ENCODE measurements at places on chromosomes 1 and 21.

DNA sequence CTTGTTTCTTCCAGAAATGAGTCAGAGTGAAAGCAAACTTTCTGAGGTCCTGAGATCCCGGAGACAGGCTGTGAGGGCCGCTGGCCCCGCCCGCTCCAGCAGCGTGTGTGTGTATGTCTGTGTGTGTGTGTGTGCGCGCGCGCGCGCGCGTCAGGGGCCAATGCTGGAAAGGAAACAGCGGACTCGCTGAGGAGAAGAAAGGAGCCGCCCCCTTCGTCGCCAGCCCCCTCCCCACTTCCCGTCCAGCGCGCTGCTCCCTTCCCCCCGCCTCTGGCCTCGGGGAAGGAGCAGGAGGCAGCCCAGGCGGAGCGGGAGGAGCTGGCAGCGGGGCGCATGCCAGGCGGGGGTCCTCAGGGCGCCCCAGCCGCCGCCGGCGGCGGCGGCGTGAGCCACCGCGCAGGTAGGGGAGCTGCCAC is at the start of gene DISC1:
Gene DISC1, plus strand, starts transcription at position 256 of the 416 bp plus-strand sequence. Its CDS starts 78 bp downstream, at position 334.
- peak; percentile 43 for DNase-seq

DNA sequence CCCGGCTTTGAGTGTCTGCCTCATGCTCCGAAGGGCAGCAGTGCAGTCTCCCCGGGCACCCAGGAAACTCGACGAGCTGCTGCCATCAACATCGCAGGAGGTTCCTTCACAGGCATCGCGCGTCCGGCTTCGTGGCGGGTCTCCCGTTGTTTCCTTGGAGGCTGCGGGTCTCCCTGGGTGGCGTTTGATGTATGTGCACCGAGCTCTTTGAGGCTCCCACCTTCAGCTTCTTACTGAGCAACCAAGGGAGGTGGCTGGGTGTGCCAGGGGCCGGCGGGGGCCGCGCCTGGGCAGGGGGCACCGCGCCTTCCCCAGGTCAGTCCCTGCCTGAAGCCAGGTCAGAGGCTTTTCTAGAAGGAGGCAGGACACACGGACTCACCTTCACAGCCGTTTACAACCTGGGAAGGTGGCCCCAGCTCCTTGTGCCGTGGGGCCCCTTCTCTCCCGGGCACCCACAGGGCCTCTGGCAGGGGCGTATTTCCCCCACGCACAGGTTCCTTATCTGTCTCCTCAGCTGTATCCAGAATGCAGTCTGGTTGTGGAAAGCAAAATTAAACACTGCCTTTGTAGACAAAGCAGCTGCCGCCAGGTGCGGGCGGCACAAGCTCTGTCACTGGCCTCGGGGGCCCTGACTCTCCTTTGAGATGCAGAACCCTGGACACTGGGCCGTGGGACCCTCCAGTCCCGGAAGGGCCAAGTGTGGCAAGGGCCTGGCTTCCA is 21.7 kb upstream of the PEX10 start:
- no peak for DNase-seq

GRCh38 chr1:230798491-230798890 is 51.3 kb downstream of the CAPN9 start:
- DNase-seq, result no peak

DNA sequence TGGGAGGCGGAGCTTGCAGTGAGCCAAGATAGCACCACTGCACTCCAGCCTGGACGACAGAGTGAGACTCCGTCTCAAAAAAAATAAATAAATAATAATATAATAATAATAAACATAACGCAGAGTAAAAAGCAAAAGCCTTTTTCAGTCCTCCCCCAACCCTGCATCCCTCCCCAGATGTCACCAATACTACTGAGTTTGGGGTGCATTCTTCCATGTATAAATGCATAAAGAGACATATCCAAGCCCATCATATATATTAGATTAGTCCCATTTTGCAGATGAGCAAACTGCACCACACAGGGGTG is 930 bp upstream of the ADAMTSL4 start:
- no peak for DNase-seq

GRCh38 chr1:153339802-153340201 is 8.8 kb downstream of the PGLYRP4 start:
- no peak for DNase-seq

DNA sequence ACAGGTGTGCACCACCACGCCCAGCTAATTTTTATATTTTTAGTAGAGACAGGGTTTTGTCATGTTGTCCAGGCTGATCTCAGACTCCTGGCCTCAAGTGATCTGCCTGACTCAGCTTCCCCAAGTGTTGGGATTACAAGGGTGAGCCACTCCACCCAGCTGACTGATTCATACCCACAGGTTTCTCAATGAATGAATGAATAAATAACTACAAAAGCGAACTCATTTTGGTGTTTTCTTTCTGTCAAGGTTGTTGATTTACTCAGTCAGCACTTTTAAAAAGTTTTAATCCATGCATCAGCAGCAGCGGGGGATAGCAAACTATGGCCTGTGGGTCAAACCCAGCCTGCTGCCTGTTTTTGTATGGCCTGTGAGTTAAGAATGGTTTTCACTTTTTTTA is 217.5 kb downstream of the FAF1 start:
- no peak for DNase-seq

- no peak for DNase-seq
Observed at GRCh38 chr1:248793592-248793991, 32.1 kb downstream of the SH3BP5L start.

DNA sequence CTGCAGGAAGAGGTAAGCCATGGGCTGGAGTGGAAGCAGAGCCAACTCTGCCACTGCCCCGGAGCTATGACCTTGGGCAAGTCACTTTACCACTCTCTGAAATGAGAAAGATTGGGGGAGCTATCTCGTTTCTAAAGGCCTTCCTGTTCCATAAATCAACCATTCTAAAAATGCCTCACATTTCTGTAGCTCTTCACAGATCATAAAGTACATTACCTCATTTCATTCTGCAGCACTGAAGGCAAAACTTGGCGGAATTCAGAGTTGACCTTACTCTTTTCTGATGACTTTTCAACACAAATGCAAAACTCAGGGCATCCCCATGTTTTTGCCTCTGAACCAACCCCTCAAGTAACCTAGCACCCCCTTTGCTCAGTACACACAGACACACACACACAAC is 404.0 kb upstream of the NFIA start:
- no peak for DNase-seq

- DNase-seq, result no peak
Observed at GRCh38 chr1:68230901-68231626, 1.3 kb downstream of the WLS start.

DNA sequence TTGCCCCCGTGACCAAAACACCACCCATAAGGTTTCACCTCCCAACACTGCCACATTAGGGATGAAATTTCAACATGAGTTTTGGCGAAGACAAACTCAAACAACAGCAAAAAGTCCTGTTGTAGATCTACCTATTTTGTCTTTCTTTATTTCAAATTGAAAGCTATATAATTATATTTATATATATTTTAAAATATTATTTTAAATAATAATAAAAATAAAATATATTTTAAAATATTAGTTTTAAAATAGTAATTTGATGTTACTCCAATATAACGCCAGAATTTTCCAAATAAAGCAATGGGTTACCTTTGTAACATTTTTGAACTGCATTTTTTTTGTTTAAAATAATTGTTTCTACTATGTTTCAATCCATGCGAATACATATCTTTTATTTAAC is 263.5 kb upstream of the USP25 start:
- no peak for DNase-seq

GRCh38 chr1:105260001-105260400 is 1510.3 kb downstream of the AMY1C start:
- DNase-seq, result no peak

- DNase-seq, result no peak
Observed at GRCh38 chr1:44862829-44863401, 19.9 kb upstream of the PTCH2 start.

DNA sequence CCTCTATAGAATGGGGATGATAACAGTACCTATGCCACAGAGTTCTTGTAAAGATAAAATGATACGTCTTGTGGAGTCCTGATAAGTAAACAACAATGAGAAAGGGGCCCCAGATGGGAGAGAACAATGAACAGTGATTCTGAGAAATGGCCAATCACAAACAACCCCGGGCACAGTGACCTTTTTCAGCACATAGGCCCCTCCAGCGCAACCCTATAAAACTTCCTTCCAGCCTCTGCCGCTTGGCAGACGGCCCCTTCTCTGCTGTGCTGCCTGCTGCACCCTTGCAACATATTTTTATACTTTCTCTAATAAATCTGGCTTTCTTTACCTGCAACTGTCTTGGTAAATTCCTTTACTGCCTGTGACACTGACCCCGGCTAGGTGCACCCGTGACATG is 8.9 kb downstream of the RCAN1 start:
- no peak for DNase-seq

- DNase-seq, result no peak
Observed at GRCh38 chr1:53088616-53089300, 26.7 kb downstream of the PODN start.

DNA sequence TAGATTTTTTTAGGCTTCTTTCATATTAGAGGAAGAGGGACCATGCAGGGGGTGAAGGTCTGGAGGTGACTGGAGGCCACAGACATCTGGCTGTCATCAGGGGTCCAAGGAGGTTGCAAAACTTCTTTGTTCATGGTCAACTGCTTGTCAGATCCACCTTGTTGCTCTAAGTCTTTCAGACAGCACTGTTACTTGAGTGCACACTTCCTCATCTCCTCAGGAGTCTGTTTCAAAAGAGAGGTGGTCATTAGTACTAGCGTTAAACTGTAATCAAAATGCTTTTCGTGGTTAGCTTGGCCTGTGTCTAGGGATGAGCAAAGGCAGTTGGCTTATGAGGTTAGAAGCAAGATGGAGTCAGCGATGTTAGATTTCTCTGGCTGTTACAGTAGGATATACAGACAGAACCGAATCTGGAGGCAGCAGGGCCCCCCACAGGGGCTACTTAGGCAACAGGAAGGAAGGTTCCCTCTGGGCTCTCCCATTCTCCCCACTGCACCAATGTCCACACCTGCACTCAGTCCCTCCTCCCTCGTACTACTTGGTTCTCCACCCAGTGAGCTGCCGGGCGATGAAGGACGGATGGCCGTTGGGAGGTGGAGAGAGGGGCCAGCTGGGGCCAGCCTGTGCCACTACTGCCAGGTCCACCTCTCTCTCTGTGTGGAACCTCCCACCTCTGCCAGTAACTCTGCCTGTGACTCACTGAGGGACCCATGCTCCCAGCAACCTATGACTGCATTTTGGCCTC is 57.2 kb downstream of the TOR1AIP2 start:
- DNase-seq, result no peak

GRCh38 chr1:109768820-109769219 is 5.1 kb upstream of the EPS8L3 start:
- no peak for DNase-seq

- DNase-seq, result no peak
Observed at GRCh38 chr1:1427820-1428148, 6.7 kb upstream of the ANKRD65 start.

DNA sequence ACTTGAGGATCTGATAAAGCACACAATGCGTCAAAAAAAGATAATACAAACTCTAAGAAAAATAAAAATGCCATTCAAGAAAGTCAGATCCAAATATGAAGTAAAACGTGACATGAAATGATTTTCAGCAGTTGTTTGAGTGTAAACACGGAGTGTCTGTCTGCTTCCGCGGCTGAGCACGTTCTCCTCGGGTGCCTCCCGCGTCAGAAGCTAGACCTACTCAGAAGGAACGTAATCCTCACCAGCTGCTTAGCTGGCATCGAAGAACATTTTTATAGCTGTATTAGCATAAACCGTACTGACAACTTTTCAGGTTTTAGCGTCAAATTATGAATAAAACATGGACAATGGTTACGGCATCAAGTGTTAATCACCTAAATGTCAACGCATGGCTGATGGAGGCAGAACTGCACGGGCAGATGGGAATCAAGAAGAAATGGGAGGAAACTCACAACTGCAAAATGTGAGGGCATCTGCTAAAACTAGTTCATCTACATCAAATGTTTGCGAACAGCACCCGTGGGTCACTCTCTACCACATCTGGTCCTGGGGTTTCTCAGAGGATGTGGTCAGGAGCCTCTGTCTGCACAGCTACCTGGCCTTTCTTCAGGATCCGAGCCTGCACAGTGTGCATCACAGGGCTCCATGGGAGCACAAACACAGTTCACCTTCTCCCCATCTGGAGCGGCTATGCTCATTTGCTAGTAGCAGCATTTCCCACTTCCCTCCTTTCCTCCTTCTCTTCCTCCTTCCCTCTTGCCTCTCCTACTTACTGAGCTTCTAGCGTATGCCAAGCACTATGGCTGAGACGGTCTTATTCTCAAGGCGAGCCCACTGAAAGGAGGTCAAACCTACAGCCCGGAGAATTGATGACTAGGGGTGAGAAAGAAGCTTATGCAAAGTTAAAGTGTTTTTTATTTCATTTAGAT is 40.0 kb downstream of the RCAN1 start:
- no peak for DNase-seq

GRCh38 chr1:71427066-71427465 is 346.2 kb upstream of the ZRANB2 start:
- DNase-seq, result no peak

- DNase-seq, result no peak
Observed at GRCh38 chr21:31894457-31894856, 21.6 kb downstream of the HUNK start.

DNA sequence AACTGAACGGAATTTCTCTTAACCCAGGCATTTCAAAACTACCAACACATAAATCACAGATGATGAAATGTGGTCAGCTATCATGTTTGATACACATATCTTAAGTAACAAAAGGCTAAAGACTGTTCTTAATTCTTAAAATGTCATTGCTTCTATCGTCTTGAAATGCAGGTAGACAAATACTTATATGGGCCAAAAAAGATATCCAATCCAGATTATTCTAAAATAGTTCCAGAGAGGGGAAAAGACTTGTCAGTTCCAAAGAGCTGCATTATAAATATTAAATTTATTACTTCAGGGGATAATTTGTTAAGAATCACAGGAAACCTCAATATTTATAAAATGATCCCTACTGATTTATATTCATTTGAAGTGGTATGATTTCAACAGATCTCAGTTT is 259.4 kb downstream of the FAF1 start:
- DNase-seq, result no peak

DNA sequence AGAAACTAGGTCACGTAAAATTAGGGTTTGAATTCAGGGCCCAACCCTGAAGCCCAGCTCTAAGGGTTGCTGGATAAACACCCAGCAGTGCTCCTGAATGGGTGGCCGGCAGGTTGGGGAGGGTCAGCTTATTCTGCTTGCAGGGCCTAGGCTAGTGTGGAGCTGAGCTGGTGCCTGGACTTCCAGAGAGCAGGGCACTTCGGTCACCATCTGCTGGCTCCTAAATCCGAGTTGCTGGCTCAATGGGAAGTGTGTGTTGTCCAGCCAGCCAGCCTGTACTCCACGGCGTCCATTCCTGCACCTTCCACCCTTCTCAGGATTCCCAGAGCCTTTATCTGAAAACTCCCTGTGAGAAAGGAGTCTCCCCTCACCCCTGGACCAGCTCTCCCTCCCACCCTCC is 23.0 kb downstream of the TRIM67 start:
- DNase-seq, result no peak

DNA sequence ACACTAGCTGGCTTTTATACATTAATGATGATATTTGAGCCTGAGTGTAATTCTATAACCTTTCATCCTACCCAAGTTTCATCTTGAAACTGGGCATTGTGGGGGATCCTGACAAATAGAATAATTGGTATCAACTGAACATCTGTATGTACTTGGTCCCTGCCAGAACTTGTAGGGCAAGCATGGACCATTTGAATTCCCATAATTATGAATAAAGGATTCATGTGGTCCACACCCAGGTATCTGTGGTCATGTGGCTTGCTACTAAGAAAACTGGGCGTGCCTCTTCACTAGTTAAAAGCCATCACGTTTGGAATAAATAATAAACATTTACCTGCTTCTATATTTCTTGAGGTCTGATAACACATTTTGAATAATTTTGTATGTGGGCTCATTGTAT is 20.6 kb upstream of the VTCN1 start:
- DNase-seq, result no peak

Measured in NCI-H2107 (cell line).